Germinal center (tissue), 1 donor: ENCODE measurements at places on chromosomes 12 and 14.

- DNase-seq = no peak
Measured at GRCh38 chr14:79727900-79728299, 483.4 kb downstream of the DIO2 start.

GRCh38 chr12:6703631-6704030 is 3.0 kb upstream of the PIANP start:
- no peak for DNase-seq

GRCh38 chr12:114921781-114922180 is 237.8 kb upstream of the TBX3 start:
- no peak for DNase-seq

GRCh38 chr14:33564774-33565630 is 385.9 kb downstream of the EGLN3 start:
- no peak for DNase-seq

DNA sequence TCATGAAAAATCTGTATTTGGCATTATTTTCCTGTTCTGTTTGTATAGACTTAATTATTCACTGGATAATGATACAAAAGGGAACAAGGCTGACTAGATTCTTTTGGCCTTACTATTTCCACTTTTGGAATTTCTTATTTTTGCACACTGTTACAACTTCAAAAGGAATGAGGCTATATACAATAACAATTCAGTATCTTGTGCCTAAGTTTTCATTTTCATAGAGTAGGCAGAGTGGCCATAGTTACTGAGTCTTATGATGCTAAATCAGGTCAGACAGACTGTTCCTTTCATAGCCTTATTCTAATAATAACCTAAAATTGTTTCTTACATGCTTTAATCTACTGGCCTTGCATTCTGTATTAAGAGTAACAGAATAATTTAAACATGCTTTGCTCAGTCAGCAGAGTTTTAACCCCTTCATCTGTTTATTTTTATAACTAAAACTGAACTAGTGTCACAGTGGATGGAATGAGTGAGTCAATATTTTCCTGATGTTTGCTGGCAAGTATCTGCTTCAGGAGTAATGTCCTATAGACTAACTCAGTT is 10.5 kb downstream of the TTC8 start:
- DNase-seq = no peak

DNA sequence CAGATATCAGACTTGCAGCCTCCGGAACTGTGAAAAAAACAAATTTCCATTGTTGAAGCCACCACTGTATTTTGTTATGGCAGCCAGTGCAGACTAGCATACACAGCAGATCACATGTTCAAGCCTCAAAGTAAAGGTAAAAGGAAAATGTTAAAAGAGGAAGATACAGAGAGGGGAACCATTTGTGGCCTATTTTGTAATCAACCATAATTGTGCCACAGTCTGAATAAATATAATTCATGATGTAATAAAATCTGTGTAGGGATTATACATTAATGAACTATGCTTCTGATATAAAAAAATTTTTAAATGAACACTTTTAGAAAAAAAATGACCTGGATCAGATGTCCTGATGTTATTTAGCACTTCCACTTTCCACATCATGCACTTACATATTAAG is 79.6 kb downstream of the SLC16A7 start:
- no peak for DNase-seq

DNA sequence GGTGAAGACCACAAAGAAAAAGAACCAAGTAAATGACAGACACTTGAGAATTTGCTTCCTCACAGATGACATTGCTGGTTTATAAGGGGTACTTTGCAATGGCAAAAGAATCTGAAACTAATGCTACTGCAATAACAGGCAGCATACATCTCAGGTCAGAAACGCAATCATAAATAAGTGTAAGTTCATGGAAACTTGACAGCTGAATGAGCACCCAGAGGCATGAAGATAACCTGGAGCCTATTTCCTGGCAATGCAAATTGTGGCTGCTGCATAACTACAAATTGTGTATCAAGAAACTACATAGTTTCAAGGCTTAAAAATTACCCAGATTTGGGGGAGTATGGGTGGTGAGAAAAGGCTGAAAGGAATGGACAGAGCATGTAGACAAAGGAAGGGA is 8.5 kb upstream of the MYO1A start:
- peak; percentile 52 for DNase-seq

GRCh38 chr12:66438601-66439000 is 136.3 kb downstream of the HELB start:
- DNase-seq = no peak

- DNase-seq = no peak
Measured at GRCh38 chr14:22185191-22185590, 403.8 kb downstream of the DAD1 start.

DNA sequence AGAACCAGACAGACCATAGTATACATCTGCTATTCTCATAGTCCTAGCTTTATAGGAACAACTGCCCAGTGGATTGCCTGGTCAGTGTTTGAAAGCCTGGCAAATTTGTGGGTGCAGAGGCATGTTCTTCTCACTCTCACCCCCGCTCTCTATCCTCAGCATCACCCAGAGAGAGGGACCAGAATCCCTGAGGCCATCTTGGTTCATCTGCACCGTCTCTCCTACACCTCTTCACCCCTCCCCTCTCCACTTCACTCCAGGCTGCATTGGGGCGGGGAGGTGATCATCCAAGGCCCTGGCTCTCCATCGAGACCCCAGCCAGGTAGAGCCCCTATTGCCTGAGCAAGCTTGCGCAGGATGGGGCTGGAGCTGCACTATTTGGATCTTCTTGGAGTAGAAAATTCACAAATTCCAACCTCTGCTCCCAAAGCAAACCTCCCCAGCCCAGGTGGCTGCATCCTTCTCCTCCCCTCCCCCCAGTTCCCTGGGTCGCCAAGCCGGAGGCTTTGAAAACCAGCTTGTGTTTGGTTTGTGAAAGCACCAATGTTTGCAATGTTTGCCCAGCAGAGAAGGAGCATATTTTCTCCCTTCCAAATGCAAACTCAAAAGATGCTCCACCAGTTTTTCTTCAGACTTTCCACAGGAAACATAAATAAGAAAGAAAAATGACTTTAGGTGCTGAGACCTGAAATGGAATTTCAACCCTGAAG is 18.6 kb upstream of the COL2A1 start:
- DNase-seq = no peak

DNA sequence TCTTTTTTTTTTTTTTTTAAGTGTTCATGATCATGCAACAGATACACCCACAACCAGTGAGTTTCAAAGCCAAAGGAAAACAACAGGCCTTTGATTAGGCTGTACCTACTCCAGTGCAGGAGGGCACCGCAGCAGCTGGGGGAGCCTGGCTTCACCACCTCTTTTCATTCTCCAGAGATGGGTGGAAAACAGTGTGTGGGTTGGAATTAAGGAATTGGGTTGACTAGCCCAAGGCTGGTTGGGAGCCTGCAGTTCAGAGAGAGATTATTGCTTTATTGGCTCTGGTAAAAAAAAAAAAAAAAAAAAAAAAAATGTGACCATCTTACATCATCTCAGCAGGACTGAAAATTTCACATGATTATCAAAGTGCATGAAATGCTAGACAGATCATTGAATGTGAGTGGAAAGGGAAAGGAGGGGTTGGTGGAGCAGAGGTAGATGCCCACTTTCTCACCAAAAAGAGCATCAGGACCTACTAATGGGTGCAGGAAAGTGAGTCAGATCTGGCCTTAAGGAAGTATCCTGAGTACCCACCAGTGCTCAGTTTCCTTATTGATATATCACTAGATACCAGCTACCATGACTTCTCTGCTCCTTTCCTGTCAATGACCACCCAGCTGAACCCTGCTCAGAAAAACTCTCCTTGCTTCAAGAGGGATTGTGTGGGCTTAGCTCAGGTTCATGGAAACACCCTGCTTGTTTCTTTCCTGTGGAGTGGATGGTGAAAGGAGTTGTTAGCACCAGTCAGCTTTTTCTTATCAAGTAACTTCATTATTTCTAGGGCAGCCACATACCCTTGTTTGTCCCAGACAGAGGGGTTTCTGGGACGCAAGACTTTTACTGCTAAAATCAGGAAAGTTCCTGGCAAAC is 54.8 kb upstream of the DYRK2 start:
- no peak for DNase-seq

- DNase-seq = no peak
Measured at GRCh38 chr12:32881702-32882101, 14.9 kb downstream of the PKP2 start.

- DNase-seq = no peak
Measured at GRCh38 chr12:32108787-32109186, 2.1 kb downstream of the BICD1 start.

- DNase-seq = no peak
Measured at GRCh38 chr12:15458008-15458407, 135.7 kb downstream of the PTPRO start.

DNA sequence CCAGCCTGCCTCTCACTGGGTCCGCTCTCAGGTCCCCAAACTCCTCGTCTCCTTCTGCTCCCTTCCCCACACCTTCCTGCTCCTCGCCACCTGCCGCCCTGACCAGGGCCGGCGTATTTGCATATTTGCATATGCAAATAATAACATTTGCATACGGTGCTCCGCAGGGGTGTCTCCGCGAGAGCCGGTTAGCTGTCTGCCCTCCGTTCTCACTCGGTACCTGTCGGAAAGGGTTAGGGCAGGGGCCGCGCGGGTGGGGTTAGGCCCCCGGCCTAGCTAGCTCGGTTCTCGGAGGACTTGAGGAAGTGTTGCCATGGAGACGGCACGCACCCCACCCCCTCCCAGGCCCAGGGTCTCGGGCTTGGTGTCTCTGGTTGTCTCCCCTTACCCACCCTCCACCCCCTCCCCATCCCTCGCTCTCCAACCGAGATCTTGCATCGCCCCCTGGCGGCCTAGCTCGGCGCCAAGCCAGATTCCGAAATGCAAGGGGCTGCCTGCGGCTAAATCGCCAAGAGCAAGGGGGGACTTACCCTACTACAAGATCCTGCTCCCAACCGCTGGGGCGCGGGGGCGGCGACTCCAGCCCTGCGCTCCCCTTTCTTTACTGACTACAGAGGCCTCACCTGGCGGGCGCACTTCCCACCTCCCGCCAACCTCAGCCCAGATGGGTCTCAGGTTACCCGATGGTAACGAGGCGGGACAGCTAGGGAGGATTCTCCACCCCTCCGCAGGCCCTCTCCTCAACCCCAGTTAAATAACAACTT is 8.1 kb downstream of the STAC3 start:
- peak; percentile 91 for DNase-seq

DNA sequence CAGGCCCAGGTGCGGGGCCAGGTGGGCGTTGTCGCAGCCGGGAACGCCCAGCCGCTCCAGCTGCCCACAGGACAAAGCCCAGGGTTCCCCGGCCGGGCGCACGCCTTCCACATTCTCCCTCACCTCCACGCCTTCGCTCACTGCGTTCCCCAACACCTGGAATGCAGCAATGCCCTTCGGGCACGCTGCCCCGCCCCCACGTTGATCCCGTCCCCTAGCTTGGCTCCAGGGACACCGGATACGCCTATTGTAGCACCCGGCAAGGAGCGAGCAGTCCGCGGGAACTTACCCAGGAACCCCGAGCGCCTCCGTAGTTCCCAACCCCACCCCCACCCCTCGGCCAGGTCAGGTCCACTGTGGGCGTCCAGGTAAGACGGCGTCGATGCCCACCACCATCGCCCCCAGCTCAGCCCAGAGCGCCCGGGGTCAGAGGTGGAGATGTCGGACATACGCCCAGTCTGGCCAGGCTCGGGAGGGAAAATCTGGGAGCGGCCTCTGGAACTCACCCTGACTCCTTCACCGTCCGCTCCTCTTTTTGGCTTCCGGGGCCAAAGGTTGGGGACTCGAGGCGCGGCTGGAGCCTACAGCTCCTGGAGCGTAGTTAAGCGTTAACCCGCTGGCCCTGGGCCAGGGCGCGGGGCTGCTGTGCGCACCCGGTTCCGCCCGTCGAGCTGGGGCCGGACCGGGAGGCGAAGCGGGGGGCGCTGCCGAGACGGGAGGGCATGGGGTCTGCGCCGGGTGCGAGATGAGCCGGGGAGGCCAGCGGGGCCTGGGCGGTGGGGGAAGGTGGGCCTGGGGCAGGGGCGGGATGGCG is 594 bp upstream of the CEP170B start:
- no peak for DNase-seq

GRCh38 chr12:49089821-49090773 is 4.5 kb downstream of the DHH start:
- DNase-seq = peak; percentile 61

DNA sequence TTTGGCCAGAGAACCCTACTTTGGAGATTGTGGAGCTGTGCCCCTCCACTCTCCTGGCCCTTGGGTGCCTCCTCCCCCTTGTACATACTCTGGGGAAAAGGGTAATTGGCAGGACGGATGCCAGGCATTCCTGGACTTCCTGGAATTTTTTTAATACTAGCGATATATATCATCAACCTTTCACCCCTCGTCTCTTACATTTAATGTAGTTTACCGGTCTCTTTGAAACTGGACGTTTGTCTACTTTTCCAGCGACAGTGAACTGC is 767 bp upstream of the CRY1 start:
- no peak for DNase-seq

DNA sequence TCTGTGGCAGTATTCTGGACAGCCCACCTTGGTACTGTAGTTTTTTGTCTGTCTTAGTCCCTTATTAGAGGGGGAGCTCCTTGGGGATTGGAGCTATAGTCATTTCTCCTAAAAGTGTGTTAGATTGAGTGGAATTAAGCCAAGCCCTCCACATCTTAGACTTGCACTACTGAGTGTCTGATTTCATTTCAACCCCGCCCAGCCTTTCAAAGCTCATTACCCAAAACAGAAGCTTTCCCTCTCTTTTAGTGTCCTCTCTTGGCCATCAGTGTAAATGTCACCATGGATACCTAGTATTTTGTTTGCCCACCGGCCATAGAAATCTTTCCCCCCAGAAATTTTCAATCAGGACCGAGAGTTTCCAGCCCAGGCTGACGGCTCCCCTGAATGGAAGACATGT is 74.5 kb downstream of the LRRC74A start:
- DNase-seq = no peak

- no peak for DNase-seq
Measured at GRCh38 chr12:2679068-2679815, 115.5 kb upstream of the FKBP4 start.

GRCh38 chr14:58796242-58797009 is 158.7 kb downstream of the DACT1 start:
- no peak for DNase-seq

DNA sequence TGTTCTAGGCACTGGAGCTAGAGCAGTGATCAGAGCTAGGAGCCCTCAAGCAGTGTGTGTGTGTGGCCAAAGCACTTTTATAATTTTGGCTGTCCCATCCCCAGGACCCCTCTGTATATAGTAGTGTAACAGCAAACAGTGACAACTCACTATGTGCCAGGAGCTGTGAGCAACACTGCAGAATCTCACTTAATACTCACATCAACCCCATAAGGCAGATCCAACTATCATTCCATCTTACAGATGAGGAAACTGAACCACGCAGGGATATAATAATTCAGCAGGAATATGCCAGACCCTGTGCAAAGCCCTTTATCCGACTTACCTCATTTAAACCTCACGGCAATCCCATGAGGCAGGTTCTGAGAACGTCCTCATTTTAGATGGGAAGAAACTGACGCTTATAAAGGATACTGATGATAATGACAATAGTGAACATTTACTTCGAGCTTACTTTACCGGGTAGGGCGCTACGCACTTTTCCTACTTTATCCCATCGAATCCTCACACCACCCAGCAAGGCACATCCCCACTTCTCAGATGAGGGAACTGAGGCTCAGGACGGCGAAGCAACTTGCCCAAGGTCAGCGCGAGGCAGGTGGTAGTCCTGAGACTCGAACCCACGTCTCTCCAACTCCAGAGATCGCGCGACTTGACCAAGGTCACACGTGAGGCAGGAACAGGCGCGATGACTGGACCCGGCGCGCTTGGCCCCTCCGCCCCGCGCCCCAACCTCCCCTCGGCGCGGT is 687 bp downstream of the RAB35 start:
- no peak for DNase-seq
